ENCODE measurements at places on chromosomes 2 and 18.

- H3K36me3 ChIP-seq = no peaks in the 10 kb centered on the region
- H3K4me3 ChIP-seq = no peak overlapping the region
- H3K27ac ChIP-seq = no peak overlapping the region
- no peak for DNase-seq
- peaks cover 19% of the 10 kb centered on the region for H3K27me3 ChIP-seq
- H3K4me1 ChIP-seq = no peaks in the 10 kb centered on the region
Measured at GRCh38 chr2:239893236-239893515, 132.0 kb downstream of the NDUFA10 start.

GRCh38 chr2:196200557-196200956 is 29.2 kb upstream of the STK17B start:
- peak; percentile 34 for DNase-seq
- H3K4me3 ChIP-seq = peak overlapping the region; percentile 26
- no peaks in the 10 kb centered on the region for H3K27me3 ChIP-seq
- H3K27ac ChIP-seq = peak overlapping the region; percentile 75
- peaks cover 8% of the 10 kb centered on the region for H3K36me3 ChIP-seq

- no peaks in the 10 kb centered on the region for H3K27me3 ChIP-seq
- no peak for DNase-seq
- H3K27ac ChIP-seq = peak overlapping the region; percentile 44
- H3K36me3 ChIP-seq = peaks cover 41% of the 10 kb centered on the region
Measured at GRCh38 chr18:63177919-63178821, 141.4 kb downstream of the BCL2 start.

- no peak for DNase-seq
- H3K4me3 ChIP-seq = no peak overlapping the region
- no peaks in the 10 kb centered on the region for H3K36me3 ChIP-seq
Measured at GRCh38 chr2:88100489-88100858, 27.4 kb downstream of the FABP1 start.

DNA sequence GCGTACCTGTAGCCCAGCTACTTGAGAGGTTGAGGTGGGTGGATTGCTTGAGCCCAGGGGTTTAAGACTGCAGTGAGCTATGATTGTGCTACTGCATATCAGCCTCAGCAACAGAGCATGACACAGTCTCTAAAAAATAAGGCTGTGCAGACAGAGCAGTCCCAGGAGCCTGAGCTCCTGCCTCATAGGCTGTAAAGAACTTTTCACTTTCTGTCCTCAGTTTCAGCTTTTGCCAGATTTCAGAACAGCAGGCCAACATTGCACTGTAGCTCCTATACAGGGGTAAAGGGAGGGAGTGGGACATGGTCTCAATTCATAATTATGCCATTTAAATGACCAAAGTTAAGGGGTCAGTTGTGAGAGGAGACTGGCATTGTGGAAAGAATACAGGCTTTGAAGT is 150.6 kb downstream of the GALNT1 start:
- H3K4me1 ChIP-seq = no peaks in the 10 kb centered on the region
- H3K27ac ChIP-seq = no peak overlapping the region
- no peaks in the 10 kb centered on the region for H3K36me3 ChIP-seq
- DNase-seq = no peak
- H3K4me3 ChIP-seq = no peak overlapping the region

DNA sequence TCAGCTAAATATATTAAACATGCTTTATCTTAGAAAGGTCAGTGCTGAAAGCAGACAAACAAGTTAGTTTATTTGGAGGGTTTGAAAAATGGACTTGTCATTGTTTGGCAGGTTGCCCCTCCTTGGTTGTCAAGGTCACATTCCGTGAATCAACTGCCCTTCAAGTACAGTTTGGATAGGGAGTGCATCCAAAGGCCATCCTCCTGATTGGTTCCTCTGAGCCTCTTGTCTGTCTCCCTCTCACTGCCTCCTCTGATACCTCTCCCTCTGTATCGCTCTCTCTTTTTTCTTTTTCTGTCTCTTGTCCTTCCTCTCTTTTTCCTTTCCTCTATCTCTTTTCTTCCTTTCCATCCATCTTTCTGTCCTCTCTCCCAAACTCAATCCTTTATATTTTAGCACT is 5.4 kb downstream of the ITGAV start:
- H3K27me3 ChIP-seq = no peaks in the 10 kb centered on the region
- no peak overlapping the region for H3K4me3 ChIP-seq
- peaks cover 29% of the 10 kb centered on the region for H3K4me1 ChIP-seq

DNA sequence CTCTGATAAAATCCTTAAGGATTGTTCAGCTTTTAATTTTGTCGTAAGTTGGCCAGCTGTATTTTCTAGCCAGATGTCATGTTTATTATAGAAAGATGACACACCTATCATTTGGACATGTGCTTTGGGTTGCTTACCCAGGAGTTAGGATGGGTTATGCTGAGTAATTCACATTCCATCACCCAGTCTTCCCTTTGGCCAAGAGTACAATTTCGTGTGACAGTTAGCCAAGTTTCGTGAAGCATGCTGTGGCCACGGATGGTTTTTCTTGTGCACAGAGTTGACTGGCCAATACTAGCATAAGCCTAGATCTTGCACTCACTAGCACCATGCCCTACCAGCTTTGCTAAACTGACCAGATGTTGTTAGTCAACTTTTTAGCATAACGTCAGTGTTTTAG is 5.8 kb downstream of the MAPRE3 start:
- peaks cover 4% of the 10 kb centered on the region for H3K4me1 ChIP-seq
- no peak overlapping the region for H3K4me3 ChIP-seq
- no peak overlapping the region for H3K27ac ChIP-seq
- H3K36me3 ChIP-seq = no peaks in the 10 kb centered on the region

Measured in activated T-helper 2 cell treated with anti-CD3 and anti-CD28 coated beads, Interferon-gamma antibody, Interleukin-2, Interleukin-4, amounts not matched to agents 10 μg/mL and 5 μg/mL and 100 μg/mL, durations not matched to agents 14 hours and 24 hours and 36 hours (primary cell).